ENCODE measurements at places on chromosomes 2 and 18.

DNA sequence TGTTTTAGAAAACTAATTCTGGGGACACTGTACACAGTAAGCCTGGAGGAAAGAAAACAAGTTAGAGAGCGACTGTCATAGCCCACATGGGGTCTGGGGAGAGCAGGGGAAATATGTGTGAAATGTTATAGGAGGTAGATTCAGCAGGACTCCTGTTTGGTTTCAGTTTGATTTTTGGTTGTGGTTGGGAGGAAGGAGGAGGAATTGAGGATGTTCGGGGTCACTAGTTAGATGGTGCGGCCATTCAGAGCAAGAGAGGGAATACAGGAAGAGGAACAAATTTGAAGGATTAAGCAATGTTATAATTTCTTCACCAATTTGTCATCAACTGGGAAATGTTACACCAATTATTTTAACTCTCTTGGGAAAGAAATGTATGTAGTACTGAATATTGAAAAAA lies 25.1 kb downstream of the TTC39C start:
- DNase-seq = no peak

DNA sequence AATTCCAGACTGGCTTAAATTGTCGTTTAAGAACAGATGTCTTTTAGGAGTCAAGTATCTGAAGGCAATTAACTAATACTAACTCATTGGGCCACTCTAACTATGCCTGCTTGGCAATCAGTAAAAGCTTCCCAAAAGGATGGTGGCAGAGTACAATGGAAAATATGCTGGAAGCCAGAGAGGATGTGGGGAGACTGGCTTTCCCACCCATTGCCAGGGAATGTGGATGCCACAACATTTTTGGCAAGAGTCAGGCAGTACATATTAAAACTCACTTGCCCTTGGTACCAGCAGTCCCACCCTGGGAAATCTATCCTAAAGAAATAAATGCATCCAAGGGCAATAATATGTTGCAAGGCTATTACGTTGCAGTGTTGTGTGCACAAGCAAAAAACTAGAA lies 74.0 kb upstream of the FZD7 start:
- no peak for DNase-seq

GRCh38 chr2:238169048-238169707 lies 10.4 kb downstream of the ERFE start:
- no peak for DNase-seq

DNA sequence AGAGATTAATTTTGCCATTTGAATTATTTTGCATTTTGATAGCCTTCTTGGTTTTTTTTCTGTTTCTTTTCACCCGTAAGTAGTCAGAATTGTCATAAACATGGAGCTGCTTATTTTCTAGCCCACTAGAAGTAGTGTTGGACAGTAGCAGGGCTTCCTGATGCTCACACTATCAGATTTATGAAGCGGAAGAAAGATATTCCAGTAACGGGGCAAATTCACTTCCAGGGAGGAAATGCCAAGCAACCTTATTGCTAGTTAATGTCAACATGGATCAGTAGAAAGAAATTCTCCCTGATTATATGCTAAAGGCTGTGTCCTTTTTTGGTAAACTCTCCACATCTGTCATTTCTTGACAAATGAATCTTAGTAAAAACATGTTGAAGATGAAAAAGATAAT lies 19.2 kb upstream of the ADAM23 start:
- no peak for DNase-seq

- DNase-seq = no peak
These were observed 142.3 kb upstream of the FBXO11 start for GRCh38 chr2:48048476-48049171.

- no peak for DNase-seq
These were observed 17.1 kb downstream of the CREB1 start for GRCh38 chr2:207546822-207547221.

DNA sequence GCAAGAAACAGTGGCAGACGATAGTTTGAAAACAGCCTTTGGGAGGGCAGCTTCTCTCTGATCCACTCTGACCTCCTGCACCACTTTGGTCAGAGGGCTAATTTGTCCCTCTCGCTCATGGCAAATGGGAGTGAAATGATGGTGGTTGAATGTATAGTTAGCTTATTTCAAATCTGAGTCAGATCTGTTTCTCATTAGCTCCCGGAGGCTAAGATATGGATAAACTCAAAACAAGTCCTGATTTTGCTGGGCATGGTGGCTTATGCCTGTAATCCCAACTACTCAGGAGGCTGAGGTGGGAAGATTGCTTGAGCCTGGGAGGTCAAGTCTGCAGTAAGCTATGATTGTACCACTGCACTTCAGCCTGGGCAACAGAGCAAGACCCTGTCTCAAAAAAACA lies 145.0 kb downstream of the ALK start:
- no peak for DNase-seq

- no peak for DNase-seq
These were observed 92.8 kb upstream of the THOC1 start for GRCh38 chr18:360676-361075.

All from stimulated activated naive CD8-positive, alpha-beta T cell treated with anti-CD3 and anti-CD28 coated beads, Interleukin-15, Interleukin-2, amounts not matched to agents 100 U/mL and 50 U/mL, for 24 hours (primary cell).